Stimulated activated CD4-positive, alpha-beta T cell treated with anti-CD3 and anti-CD28 coated beads, Interleukin-15, amount 100 ng/mL, for 1 hour (primary cell): ENCODE measurements at places on chromosomes 12 and 14.

DNA sequence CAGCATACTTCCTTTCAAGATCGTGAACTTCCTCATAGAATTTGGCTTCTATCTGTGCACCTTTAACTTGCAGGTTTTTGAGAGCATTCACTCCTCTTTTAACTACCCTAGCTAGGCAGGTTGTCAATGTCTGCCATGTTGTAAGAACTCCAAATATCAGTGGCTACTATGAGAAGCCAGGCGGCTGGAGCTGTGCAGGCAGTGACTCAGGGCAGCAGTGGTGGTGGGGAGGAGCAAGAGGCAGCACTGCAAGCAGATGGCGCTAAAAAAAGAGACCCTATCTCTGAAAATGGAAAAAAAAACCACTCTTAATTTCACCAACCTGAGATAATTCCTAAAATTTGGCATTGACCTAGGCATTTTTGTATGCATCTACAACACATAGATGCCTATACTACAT lies 28.5 kb downstream of the YARS2 start:
- DNase-seq, result no peak

GRCh38 chr14:38705220-38705619 lies 397.8 kb downstream of the SEC23A start:
- no peak for DNase-seq

- DNase-seq, result no peak
Measured at GRCh38 chr14:55450987-55451386, 10.6 kb upstream of the TBPL2 start.

DNA sequence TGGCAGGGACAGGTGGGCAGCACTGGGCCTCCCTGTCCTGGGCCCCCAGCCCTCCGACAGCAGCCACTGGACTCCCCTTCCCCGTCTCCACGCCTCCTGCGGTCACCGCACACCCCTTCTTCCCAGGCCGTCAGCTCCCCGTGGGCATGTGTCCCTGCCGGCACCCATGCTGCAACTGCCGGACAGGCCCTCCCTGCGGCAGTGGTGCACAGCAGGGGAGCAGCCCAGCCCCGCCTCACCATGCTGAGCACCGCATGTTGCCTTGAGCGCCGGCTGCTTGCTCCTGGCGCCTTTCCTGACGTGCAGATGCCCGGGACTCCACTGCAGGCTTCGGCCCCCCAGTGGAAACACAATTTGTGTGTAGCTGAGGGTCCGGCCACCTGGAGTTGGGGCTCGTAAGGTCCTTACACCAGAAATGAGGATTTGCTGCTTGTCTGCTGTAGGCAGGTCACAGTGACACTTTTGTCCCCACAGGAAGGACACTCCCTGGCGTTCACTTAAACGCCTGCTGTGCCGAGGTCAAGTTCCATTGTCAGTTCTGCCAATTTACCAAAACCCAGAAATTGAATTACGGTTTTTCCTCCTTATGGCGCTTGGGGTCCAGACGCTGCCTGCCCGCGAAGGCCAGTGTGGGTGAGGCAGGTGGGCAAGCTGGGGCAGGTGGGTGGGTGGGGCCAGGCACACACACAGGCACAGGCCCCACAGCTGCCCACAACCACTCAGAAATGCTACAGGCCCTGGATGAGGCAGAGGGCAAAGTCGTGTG lies 28.2 kb upstream of the MMP17 start:
- DNase-seq, result no peak

DNA sequence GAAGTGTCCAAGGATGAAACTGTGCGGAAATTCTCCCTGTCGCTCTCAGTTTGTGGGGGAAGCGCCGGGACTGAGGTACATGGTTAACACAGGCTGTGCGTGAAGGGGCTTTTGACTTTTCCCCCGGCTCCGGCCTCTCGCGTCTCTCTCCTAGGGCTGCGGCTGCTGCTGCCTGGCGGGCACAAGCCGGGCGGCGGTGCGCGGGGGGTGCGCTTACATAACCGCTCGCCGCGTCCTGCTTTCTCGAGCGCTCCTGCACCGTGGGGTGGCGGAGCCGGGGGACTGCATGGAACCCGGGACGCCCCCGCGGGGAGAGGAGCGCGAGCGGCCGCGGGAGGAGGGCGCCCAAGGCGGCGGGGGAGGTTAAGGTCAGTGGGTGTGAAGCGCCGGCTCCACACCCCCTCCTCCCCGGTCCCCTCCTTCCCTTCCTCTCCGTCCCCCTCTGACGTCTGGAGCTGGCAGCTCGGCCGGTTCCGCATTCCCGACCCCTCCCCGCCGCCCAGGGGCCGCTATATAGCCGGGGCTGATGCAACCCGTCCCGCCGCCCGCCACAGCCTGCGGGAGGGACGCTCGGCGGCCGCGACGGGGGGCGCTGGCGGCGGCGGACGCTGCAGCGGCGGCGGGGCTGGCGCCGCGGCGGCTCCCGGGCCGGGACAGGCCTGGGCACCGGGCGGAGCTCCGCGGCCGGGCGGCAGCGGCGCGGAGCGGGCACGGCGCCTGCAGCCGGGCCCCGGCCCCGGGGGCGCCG lies at the start of gene JDP2:
Gene JDP2, plus strand, starts transcription at position 541 of the 748 bp plus-strand sequence. CDS start 9,899 bp downstream, outside the sequence.
- peak; percentile 22 for DNase-seq

DNA sequence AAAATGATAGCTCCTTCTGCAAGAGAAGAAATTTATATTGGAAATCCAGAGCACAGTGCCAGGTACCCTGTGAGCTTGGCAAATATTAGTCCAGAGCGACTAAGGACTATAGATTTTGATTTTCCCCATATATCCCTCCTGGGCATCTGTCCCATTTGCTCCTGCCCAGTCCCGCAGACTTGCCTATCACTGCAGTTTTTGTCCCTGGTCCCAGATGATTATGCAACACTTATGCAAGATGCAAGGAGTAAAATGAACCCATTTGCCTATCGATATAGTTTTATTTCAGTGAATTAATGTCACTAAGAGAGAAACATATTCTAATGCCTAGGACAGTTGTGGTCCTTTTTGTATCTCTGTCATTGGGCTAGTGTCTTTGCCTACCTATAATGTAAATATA lies 215.9 kb upstream of the BMP4 start:
- DNase-seq, result no peak

- no peak for DNase-seq
Measured at GRCh38 chr12:50387487-50387886, 8.9 kb downstream of the FAM186A start.

DNA sequence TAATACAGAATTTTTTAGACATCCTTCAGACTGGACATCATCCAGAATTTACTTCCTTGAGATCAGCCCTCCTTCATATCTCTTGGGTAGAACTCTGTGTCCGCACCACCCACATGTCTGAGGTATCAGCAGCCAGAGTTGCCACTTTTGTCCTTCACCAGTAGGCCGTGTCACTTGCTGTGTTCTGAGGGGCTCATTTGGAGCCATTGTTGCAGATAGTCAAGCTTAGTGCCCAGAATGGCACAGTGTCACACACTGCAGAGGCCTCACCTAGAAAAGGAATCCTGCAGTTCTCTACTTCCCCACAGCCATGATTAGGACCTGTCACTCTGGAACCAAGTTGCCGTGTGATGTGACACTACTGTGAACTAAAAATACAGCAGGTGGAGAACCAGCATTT lies 36.9 kb upstream of the KCNK13 start:
- no peak for DNase-seq

GRCh38 chr12:109890620-109891170 lies 9.4 kb upstream of the TCHP start:
- no peak for DNase-seq

- no peak for DNase-seq
Measured at GRCh38 chr14:95697764-95698163, 11.5 kb downstream of the TCL1B start.

DNA sequence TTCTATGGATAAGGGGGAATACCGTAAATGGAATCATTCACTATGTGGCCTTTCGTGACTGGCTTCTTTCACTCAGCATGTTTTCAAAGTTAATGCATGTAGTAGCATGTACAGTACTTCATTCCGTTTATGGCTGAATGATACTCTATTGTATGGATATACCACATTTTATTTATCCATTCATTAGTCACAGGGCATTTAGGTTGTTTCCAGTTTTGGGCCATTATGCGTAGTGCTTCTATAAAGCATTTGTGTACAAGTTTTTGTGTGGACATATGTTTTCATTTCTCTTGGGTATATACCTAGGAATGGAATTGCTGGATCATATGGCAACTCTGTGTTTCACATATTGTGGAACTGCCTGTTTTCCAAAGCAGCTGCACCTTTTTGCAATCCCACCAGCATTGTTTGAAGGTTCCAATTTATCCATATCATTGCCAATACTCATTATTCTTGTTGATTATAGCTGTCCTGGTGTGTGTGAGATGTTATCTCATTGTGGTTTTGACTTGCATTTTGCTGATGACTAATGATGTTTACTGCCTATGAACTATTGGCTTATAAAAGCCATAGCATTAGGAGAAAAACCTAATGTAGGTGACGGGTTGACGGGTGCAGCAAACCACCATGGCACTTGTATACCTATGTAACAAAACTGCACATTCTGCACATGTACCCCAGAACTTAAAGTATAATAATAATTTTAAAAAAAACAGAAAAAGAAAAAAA lies 45.5 kb downstream of the ATF7IP start:
- DNase-seq, result no peak

GRCh38 chr12:6272300-6273204 lies 37.9 kb upstream of the PLEKHG6 start:
- DNase-seq, result no peak

DNA sequence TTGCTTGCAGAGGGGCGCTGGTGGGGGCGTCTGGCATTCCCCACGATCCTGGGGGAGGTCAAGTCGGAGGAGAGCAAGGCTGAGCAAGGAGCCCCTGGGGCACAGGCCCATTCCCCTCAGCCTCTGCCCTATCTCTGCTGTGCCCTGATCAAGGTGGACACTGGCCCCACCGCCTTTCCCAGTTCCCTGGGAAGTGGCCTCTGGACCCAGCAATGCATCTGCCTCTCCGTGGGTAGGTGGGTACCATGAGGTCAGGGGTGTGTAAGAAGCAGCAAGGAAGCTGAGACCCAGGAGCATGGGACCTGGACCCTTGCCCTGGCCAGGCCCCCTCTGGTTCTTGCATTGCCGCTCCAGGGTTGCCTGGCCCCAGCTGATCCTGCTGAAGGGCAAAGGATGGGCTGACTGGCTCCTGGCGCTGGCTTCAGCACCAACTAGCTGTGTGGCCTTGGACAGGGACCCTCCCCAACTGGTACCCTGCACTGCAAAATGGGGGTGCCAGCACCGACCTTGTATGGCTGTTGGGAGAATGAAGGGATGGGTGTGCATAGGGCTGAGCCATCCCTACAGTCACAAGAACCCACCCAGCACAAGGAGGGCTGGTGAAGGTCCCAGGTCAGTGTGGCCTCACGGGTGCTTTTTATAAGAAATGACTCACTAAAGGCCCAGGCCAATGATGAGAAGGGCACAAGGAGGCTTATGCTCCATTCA lies 19.6 kb downstream of the SLC25A29 start:
- DNase-seq, result no peak

DNA sequence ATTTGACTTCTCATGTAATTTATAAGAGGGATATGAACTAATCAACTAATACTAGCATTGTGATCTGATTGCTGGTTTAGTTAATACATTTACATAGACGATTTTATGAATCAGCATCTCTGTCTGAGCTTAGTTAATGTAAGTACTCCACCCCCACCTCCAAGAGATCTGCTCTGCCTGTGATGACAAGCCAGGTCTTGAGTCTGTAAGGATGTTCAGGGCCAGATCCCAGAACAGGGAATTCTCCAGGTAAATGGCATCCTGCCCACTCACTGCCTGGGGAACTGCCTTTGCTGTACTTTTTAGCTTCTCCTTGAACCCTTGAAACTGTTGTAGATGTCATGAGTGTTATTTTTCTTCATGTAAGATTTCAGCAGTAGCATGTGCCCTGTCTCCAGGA lies 289.8 kb downstream of the RGS6 start:
- DNase-seq, result no peak

GRCh38 chr14:103519837-103520212 lies 2.8 kb downstream of the CKB start:
- DNase-seq, result no peak

- no peak for DNase-seq
Measured at GRCh38 chr12:48998497-48999353, 450 bp downstream of the DDN start.

DNA sequence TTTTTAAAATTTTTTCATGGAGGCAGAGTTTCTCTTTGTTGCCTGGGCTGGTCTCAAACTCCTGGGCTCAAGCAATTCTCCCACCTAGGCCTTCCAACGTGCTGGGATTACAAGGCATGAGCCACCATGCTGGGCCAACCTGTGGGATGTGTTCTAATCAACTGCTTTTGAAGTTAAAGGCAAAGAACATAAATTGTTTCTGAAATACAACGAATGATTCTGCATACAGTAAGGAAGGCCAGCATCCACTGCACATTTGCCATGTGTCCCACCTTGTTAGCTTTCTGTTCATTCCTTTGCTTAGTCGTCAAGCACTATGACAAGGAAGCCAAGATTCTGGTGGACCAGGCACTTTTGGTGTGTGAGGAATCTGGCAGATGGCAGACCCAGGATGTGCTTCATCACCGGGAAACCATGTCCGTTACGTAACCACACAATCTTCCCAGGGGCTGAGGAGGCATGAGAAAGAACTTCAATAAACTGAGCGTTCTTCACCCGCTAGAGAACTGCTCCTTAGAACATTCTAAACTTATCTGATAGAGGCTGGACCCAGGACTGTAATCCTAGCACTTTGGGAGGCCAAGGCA lies 24.5 kb downstream of the MOK start:
- no peak for DNase-seq

- DNase-seq, result no peak
Measured at GRCh38 chr12:58051378-58051777, 110.0 kb downstream of the ATP23 start.

DNA sequence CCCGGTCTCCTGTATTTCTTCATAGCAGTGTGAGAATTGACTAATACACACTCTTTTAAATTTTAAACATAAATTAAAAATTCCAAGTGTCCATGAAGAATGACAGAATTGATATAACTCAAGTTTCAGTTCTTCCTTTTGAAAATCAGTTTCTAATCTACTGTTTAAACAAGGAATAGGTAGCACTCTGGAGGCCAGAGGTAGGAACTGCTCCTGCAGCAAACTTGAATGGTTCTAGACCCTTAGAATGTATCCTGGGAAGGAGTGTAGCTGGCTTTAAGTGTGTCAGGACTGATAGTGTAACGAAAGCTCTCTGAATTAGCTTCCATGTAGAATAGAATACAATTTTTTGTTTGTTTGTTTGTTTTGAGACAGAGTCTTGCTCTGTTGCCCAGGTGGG lies 76.8 kb downstream of the AKAP6 start:
- no peak for DNase-seq

- DNase-seq, result no peak
Measured at GRCh38 chr12:104603545-104603973, 146.8 kb downstream of the CHST11 start.
